ENCODE measurements at places on chromosomes 5 and 9.

DNA sequence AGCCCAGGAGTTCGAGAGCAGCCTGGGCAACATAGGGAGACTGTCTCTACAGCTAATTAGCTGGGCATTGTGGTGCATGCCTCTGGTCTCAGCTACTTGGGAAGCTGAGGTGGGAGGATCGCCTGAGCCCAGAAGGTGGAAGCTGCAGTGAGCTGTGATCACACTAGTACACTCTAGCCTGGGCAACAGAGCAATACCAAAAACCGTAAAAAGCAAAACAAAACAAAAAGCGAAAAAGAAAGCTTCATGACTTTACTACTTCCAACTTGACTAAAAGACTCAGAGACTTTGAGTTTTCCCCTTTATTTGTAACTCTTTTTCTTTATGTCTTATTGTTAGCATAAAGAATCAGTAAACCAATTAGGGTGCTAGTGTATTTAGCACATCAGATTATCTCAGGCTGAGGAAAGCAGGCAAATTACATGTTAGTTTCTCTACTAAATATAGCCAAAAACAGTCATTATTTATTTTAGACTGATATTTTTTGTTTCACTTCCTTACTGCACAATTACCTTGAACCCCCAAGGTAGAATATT is 5.4 kb downstream of the RAD17 start:
- DNase-seq: no peak

GRCh38 chr9:112642126-112642525 is 75.8 kb downstream of the INIP start:
- DNase-seq: no peak

GRCh38 chr9:130670644-130671043 is 6.2 kb downstream of the PRDM12 start:
- no peak for DNase-seq

DNA sequence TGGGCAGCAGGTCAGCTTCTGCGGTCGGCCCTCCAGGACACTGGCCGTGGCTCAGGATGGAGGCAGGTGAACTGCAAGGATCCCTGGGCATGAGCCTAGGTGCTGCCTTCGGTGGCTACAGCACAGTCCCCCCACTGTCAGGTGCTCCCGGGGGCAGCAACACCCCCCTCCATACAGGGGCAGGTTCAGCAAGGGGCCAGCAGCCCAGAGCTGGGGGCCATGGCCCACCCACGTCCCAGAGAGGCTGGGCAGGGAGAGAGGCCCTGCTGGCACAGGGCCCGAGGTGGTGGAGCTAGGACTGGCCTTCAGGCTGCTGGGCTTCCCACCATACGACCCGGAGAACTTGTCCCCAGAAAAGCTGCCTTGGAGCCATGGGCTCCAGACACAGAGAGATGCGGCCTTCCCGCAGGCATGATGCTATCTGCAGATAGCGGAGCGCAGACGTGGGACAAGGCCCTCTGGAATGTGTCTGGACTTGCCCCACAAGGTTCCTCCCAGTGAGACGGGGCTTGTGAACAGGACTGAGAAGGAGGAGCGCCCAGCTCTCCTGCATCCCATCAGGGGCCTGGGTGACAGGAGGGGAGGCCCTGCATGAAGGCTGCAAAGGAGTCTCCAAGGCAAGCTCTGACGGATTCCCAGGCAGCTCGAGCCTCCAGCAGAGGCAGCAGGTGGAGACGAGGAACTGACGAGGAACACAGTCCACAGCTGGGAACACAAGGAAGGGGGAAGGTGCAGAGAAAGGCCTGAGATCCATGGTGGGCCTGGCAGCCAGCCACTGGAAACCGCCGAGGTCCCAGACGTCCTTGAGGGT is 111.1 kb downstream of the VAV2 start:
- DNase-seq: no peak

GRCh38 chr5:137400571-137400970 is 98.6 kb downstream of the SPOCK1 start:
- DNase-seq: no peak

DNA sequence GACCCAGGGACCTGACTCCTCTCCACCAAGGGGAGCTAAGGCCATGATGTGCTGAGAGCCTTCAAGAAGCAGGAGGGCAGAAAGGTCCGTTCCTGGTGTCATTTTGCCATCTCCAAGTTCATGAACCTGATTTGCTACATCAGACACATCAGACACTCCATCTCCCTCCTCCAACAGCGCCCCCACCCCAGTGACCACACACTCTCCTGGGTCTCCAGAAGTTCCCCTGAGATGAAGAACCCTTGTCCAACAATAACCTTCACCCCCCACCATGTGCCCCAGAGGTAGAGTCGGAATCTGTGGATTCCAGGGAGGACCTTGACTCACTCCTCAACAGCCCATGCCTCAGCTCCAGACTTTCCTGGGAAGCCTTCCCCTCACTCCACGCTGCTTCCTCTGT is 242.8 kb downstream of the CDK5RAP2 start:
- DNase-seq: no peak

- no peak for DNase-seq
Measured at GRCh38 chr5:138032028-138032571, 779 bp downstream of the FAM13B start.

DNA sequence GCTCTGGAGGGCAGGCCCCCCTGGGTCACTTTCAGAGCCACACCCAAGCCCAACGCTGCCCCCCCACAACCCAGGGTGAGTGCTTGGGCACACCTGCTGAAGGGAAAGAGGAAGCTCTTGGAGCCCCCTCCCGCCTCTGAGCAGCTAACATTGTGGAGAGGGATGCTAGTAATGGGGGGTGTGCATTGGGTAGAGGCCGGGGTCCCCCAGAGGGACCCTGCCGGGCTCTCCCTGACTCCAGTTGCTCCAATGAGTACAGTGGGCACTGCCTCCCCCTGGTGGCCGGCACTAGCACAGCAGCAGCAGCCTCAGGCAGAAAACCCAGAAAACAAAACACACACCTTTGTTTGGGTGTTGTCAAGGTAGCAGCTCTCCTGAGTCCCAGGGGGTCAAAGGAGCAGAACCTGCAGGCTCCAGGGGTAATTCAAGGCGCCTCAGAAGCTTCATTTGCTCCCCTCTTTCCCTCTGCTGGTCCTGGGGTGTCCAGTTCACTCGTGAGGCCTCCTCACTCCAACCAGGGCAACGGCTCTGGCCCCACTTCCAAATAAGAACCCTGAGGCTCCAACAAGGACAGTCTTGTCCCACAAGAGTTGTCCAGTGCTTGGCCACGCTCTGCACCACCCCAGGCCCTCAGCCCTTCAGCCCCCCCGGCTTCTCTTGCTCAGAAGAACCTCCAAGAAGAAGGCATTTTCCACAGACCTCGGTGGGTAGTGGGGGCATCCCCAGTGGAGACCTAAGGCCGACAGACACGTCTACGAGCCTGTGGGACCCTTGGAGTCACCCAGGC is 16.1 kb downstream of the GBGT1 start:
- peak; percentile 82 for DNase-seq

- no peak for DNase-seq
Measured at GRCh38 chr9:89845321-89845720, 240.5 kb downstream of the GADD45G start.

GRCh38 chr9:136537896-136538598 is 7.8 kb downstream of the NOTCH1 start:
- no peak for DNase-seq

DNA sequence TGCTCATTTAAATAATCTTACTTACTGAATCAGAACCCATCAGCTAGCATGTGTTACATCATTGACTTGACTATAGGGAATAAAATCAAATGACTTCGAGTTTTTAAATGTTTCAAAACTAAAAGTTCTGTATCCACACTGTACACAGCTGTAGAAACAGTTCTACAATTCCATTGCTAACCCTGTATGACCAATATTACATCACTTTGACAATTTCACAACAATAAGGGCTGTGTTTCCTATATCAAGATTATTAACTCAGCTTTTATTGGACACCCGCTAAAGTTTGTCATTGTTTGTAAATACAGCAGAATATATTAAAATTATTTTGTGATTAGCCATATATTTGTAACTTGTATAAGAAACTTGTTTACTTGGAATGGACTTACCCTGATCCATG is 540.8 kb downstream of the PRELID2 start:
- no peak for DNase-seq

DNA sequence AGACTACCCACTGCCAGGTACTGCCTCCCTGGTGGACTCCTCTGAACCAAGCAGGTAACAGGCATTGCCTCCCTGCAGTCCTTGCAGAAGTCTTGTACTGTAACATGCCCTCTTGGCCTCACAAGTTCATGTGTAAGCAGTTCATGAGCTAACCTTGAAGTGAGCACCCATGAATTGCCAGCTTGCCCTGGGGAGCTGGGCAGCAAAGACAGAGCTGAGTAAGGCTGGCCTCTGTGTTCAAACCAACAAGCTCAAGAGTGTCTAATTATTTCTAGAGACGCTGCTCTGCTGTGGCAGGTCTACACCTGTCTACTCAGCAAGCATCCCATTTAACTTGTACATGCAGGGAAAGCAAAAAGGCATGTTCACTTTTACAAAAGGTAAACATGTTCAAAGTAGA is 113.5 kb downstream of the FEM1C start:
- DNase-seq: no peak

GRCh38 chr5:129689045-129689444 is 58.8 kb upstream of the MINAR2 start:
- DNase-seq: no peak

DNA sequence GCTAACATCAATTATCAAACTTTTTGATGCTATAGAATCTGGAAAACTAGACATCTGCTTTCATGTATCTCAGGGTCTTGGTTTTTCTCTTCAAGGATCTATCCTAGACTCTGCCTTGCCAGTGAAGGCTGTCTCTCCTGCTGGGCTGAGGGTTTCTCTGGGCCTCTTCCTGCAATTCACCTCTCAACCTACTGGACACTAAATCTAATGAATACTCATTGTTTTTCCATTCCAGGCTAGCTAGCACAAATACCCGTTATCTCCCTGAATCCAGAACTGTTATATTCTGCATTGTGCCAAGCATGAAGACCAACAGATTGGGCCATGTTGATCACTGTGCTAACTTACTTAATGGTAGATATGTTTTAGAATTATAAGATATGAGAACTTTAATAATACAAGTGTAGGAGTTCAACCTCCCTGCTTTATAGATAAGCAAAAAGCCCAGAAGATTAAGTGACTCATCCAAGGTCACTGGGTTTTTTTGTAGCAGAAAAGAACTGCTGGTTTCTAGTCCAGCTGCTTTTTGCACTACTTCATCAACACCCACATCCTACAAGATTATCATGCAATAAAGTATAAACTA is 56.5 kb upstream of the RNF38 start:
- no peak for DNase-seq

GRCh38 chr5:117455236-117456233 is 880.9 kb upstream of the SEMA6A start:
- DNase-seq: no peak

DNA sequence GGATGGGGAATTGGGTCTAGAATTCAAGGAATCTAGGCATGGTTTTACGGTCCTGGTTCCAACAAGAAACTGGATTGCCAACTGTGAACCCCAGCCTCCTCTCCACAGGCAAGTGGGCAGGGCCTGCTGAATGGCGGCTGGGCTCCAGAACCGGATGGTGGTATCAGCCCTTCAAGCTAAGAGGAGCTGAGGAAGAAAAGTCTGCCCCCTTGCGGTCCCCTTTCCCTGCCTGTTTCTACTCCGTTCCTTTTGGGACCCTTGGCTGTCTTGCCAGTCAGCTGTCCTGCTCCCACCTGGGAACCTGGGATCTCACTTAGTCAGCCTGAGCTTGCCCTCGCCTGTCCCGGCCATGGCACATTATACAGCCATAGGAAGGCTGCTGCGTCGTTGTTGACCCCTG is 234.4 kb upstream of the DAPK1 start:
- DNase-seq: no peak

DNA sequence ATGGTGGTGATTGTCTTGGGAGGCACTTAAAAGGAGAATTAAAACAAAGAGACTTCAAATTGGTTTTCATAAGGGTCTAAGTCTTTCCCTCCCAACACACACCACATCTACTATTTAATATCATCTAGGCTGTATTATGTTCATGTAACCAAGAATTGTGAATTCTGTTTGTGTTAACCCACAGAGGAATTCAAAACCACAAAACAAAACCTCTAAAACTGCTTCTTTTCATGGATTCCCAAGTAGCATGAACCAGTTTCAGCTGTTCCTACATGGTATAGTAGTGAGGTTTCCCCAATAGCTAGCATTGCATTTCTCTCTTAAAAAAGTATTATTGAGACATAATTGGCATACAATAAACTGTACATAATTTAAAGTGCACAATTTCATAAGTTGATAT is 283.8 kb downstream of the CD180 start:
- DNase-seq: no peak

- no peak for DNase-seq
Measured at GRCh38 chr5:91528831-91529230, 145.7 kb upstream of the ARRDC3 start.

Data from stimulated activated naive CD8-positive, alpha-beta T cell treated with anti-CD3 and anti-CD28 coated beads, Interleukin-15, amount 100 ng/mL, for 72 hours (primary cell).